ENCODE measurements at places on chromosomes 2 and 18.
A peak's percentile ranks its signal among the peaks of the same experiment; 100 is the strongest.

DNA sequence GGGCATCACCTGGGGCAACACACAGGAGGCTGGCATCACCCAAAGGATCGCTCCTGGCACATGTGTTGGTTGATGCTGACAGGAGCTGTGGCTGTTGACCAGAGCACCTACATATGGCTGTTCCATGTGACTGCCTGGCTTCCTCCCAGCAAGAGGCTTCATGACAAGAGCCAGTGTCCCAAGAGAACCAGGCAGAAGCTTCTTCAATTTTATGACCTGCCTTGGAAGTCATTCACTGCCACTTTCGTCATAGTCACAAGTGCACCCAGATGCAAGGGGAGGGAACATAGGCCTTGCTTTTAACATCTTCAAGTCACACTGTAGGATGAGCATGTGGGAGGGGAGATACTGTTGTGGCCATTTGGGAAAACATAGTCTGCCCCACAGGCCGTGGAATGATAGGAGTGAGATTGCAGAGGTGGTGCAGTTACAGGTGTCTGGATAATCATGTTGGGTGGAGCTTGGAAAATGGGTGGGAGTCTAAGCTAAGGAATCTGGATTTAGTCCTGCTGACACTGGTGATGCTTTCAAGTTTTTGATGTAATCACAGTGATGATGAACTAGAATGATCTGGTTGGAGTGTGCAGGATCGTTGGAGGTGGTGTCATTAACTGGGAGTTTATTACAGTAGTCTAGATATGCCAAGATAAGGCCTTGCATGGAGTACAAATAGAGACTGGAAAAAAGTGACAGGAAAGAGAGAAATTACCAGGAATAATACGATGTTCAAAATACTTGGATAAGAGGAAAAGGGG, 107.0 kb downstream of the RAPGEF4 start:
- DNase-seq, result no peak

- DNase-seq, result no peak
Measured at GRCh38 chr2:147829106-147829505, 15.7 kb upstream of the ACVR2A start.

- DNase-seq, result no peak
Measured at GRCh38 chr2:136006658-136007057, 21.2 kb upstream of the DARS1 start.

DNA sequence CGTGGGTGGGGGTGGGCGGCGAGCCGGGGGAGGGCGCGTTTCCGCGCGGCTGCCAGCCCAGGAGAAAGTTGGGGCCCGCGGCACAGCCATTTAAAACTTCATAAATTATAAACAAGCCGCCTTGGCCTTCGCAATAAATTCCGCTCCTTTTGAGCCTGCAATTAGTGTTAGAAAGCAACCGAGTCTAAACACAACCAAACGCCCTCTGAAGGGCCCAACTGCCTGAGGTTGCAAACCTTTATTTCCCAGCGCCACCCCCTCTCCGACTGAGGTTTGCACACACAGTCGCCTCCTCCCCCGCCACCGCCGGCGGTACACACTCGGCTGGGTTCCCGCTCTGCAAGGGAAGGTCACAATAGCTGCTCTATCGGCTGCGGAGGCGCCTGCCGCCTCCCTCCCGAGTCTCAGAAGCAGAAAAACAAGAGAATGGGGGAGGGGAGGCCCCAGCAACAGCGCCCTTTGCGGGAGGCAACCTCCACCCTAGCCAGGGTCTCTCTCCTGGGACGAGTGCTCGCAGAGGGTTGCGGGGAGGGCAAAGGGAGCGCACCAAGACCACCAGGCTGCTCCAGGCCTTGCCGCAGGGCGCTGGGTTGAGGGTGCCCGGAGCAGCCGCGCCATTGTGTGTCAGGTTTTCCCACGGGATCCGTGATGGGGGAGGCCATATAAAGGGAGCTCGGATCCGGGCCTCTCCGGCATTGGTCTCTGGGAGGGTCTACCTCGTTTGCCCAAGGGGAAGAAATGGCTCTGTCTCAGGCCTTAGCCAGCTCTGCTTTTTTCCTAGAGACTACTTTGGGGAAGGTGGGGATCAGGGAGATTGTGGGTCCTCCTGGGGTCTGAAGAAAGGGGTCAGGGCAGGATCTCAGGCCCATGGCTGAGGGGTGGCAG, 13.4 kb upstream of the HOXD1 start:
- no peak for DNase-seq

GRCh38 chr2:24972315-24972961, 683 bp upstream of the DNAJC27 start:
- peak; percentile 18 for DNase-seq

- no peak for DNase-seq
Measured at GRCh38 chr18:755506-755905, 43.1 kb upstream of the ENOSF1 start.

DNA sequence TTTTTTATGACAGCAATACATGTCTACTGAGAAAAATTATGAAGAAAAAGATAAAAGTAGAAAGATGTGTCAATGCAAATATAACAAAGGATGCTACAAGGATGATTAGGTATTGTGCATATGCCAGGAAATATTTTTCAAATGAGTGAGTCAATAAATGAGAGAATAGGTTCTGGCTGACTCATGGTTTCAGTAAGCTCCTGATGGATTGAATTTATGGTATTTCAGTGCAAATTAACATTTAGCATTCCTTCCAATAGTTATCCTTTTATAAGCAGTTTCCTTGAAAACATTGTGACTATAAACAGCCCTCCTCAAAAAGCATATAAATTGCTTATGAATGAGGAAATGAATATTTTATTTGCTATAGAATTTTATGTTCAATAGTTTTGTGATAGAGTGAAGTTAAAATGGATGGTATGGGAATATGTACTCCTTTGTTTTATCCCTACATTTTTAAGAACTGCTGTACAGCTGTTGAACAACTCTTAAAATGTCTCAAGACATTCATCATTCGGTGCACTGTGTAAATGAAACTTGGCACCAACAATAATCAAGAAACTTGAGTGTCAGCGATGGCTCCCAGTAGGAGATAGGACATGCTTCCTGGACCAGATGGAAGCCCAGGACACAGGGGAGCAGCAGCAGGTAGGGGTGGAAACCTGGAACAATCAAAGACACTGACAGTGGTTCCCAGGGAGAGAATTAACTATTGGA, 144.7 kb downstream of the PMAIP1 start:
- DNase-seq, result no peak

GRCh38 chr18:65235966-65236624, 514.7 kb upstream of the CDH7 start:
- no peak for DNase-seq

GRCh38 chr2:137838255-137839092, 125.8 kb upstream of the HNMT start:
- DNase-seq, result no peak

DNA sequence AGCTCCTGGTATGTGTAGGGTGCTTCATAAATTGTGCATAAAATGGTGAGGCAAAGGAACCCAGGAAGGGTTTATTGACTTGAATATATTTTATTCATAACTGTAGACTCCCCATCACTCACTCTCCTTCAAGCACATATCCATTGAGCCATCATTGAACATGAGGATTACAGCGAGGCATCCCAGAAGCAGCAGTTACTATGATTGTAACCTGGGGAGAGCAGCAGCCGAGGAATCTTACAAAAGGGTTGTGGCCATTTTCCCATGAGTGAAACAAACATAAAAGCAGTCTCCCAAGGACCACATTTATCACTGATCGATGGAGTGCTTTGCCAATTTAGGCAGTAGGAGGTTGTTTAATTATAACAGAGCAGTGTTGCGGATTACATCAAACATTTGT, 183.4 kb downstream of the NCK2 start:
- no peak for DNase-seq

DNA sequence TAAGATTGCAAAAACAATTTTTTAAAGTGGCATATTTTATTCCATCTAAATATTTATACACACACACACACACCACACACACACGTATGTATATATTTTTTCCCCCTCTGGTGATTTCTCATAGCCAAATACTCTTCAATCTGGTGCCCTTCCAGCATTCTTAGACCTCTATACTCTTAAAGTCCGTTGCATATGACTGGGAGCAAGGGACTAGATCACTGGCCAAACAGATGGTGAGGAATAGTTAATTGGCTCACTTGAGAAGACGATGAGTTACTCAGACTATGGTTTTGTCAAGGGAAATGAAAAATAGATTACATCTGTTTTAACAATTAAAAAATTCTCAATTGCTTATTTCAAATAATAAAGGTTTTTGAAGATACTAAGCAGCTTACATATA, 512.5 kb upstream of the LRRTM4 start:
- DNase-seq, result no peak

DNA sequence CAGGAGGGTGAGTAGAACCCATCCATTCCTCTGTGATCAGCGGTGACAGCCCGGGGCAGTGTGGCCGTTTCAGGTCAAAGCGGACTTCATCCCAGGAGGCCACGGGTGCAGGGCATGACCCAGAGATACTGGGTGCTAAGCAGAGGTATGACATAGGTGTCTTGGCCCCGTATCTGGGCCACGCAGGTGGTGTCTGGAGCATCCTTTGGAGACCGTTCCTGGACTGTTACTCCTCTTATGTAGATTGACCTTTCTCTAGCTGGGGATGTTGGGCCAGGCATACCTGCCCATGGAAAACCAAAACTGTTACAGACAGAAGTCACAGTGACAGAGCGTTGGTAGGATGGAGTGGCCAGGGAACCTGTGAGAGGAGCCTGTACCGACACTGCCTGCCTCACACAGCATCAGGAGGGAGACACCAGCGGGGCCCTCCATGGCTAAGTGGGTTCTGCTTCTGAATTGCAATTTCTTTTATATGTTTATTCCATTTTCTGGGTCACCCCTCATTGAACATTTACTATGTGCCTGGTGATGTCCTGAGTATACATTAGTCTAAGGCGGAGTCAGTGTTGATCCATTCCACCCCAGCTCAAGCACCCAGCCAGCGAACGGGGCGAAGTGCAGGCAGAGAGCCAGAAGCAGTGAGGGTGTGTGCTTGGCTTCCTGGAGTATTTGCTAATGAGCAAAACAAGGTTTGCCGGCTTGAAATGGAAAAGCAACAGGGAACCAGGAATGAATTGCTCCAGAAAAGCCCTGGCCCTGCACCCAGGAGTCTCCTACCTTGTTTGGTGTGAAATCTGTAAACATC, 141.7 kb downstream of the SH3RF3 start:
- DNase-seq, result no peak

DNA sequence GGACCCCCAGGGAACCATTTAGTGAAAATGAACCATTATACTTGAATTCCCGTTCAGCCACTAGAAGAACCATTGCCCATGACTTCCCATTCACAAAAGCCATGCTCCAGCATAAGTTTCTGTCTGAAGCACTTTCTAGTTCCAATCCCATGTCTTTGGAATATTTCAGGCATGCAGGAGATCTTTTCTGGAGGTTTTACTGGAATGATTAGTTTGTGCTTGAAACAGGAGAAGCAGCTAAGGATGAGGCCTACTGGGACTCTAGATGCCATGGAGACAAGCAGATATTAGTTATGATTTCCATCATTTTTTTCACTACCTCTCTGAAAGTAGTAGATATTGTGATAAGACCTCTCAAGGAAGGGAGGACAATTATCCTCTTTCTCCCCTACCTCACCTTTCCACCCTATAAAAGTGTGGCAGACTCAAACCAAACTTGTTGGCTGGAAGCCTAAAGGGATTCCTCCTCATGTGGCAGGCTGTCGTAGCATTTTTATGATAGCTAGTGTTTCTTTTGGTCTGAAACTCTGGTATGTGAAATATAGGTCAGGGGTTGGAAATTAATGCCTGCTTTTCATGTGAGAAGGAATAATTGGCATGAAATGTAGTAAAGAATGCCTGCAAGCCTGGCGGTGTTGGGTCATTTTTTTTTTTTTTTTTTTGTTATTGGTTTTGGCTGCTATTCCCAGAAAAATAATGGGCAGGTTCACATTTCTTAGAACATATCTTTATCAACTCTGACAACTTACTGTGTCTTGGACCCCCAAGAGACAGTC, 29.3 kb upstream of the MMADHC start:
- no peak for DNase-seq
